ENCODE measurements at places on chromosomes 4 and X. TPM values are rescaled to one million over a fixed set of nuclear protein-coding genes. Genes with fewer than 3 reads are reported as not detected.

MAGEB18 gene
- total RNA-seq = not detected

AMTN gene
- total RNA-seq = 0.18 TPM

MAGEB17 gene
- total RNA-seq = not detected

SCML2 gene
- total RNA-seq = 8.6 TPM

PSAPL1 gene
- 0.38 TPM for total RNA-seq

TCP11X2 gene
- not detected for total RNA-seq

VCX2 gene
- not detected for total RNA-seq

KDR gene
- total RNA-seq = 0.15 TPM

SLC25A31 gene
- not detected for total RNA-seq

NSUN7 gene
- 0.39 TPM for total RNA-seq

ABCG2 gene
- 18.6 TPM for total RNA-seq

ADGRG2 gene
- 8.7 TPM for total RNA-seq

SULT1B1 gene
- total RNA-seq = not detected

STATH gene
- not detected for total RNA-seq
